Cerebellar cortex (tissue), 1 donor: ENCODE measurements at places on chromosomes 7 and 10.
A peak's percentile ranks its signal among the peaks of the same experiment; 100 is the strongest.

- DNase-seq: no peak
Measured at GRCh38 chr7:137881607-137882260, 35.0 kb upstream of the DGKI start.

DNA sequence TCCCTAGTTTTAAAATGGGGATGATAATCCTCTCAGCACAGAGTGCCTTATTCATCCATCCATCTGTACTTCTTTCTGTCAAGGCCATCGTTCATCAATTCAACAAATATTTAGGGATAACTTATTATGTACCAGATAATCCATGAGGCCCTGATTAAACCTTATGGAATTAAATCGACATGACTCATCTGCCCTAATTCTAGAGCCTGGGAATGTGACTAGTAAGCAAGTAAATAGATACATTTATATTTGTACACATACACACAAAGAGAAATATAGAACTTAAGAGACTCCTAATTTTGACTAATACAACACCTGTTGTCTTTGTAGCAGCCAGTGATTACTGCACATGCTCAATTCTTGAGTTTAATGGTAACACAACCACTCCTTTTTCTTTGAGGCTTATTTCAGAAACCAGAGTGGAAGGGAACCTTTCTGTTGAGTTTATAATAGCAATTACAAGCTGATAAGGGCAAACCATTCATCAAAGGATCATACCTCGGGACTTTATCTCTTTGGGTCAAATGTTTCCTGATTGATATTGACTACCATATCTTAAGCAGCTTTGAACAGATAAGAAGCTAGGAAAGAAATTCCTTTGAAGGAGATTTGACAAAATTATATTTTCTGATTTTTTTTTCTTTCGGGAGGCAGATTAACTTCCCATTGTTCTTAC lies 122.7 kb downstream of the ARID5B start:
- DNase-seq: no peak

DNA sequence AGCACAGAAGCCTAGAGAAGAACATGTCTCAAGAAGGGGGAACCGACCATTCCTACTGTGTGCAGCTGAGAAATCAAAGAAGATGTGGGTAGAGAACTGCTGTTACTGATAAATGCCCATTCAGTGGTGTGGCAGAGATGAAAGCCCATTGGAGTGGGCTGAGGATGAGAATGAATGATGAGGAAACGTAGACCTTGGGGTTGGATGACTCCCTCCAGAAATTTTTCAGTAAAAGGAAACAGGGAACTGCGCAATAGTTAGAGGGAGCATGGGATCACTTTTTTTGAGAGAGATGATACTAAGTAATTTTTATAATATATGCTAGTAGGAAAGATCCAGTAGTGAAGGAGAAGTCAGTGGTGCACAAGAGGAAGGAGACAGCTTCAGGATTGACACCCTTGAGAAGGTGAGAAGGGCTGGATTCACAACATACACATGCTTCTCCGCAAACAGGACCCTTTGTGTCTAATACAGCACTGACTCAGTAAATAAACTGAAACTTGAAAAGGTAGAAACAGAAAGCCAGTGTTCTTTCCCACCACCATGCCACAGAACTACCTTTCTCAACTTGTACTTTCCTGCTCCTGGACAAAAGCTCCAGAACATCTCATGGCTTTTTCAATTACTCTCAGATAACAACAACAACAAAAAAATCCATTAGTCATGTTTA lies 104.7 kb upstream of the IL6 start:
- DNase-seq: no peak

- DNase-seq: no peak
Measured at GRCh38 chr10:12729885-12730284, 271.6 kb downstream of the CCDC3 start.

DNA sequence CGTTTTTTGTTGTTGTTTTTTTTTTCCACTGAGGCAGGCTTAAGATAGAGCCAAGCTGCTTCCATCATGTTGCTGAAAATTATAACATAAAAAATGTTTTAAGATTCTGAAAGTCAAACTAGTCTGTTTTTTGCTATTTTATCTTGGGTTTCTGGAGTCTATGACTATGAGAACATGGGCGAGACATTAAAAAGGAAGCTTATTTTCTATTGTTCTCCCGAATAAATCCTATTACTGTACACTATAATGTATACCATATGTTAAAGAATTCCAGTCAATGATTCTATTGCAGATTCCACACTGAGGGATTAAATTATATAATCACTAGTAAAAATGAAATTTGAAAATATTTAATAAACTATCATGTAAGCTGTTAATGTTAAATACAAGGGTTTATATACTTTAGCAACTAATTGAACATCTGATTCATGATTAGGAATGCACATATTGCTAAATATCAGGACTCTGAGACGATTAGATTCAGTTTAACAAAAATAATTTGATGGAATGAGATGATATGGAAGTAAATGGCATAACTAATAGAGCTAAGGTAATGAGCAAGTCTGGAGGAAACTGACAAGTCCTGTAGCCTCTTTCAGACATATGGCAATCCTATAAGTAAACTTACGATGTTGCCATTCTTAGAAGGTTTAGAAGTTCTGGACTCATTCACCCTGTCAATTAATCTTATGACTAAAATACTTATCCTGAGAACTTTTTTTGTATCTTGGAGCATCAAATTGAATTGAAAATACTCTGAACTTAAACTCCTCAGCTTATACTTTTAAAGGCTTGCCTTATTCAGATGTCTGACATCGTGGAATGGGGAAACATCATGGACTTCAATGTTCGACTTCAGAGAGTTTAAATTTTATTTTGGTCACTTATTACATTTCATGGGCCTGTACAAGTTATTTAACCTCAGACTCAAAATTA lies 294.8 kb upstream of the DGKB start:
- DNase-seq: no peak

GRCh38 chr10:22252801-22253579 lies 35.2 kb upstream of the EBLN1 start:
- DNase-seq: peak; percentile 22

- DNase-seq: no peak
Measured at GRCh38 chr10:76769161-76769560, 868.4 kb downstream of the KCNMA1 start.

GRCh38 chr7:139775829-139776266 lies 1.9 kb downstream of the HIPK2 start:
- DNase-seq: peak; percentile 82

GRCh38 chr7:87615197-87615596 lies 13.0 kb upstream of the RUNDC3B start:
- no peak for DNase-seq
